ENCODE measurements at places on chromosomes 5 and 9. TPM values are rescaled to one million over a fixed set of nuclear protein-coding genes. Genes with fewer than 3 reads are reported as not detected.

- no peak overlapping the region for H3K4me3 ChIP-seq
- no peak overlapping the region for H3K27ac ChIP-seq
- H3K27me3 ChIP-seq: no peaks in the 10 kb centered on the region
- DNase-seq: peak; percentile 16
- H3K36me3 ChIP-seq: no peaks in the 10 kb centered on the region
Measured at GRCh38 chr5:80976985-80977384, 16.8 kb downstream of the RASGRF2 start.

The FOXD4 gene
- total RNA-seq: 0.26 TPM

The NIPAL4 gene
- total RNA-seq: 0.17 TPM

GRCh38 chr9:99971410-99971809 is 65.0 kb downstream of the STX17 start:
- H3K4me3 ChIP-seq: no peak overlapping the region
- H3K4me1 ChIP-seq: no peaks in the 10 kb centered on the region
- no peak for DNase-seq
- H3K27ac ChIP-seq: no peak overlapping the region
- H3K27me3 ChIP-seq: no peaks in the 10 kb centered on the region

The SNCAIP gene
- 5.1 TPM for total RNA-seq

- no peak for DNase-seq
- no peaks in the 10 kb centered on the region for H3K36me3 ChIP-seq
- peaks cover 4% of the 10 kb centered on the region for H3K4me1 ChIP-seq
- H3K27ac ChIP-seq: peak overlapping the region; percentile 80
- peak overlapping the region; percentile 69 for H3K4me3 ChIP-seq
Measured at GRCh38 chr5:140109018-140109758, 4.7 kb upstream of the PURA start.

DNA sequence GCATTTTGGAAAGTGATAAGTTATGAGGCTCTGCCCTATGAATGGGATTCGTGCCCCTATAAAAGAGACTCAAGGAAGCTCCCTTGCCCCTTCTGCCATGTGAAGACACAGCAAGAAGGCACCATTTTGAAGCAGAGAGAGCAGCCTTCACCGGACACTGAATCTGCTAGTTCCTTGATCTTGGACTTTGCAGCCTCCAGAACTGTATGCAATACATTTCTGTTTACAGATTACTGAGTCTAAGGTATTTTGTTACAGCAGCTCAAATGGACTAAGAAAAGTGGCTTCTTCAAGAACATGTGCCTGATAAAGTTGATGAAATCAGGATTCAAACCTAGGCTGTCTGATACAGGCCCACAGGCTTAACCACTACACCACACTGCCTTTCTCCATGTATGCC is 131.6 kb upstream of the MAP3K1 start:
- DNase-seq: no peak
- peaks cover 2% of the 10 kb centered on the region for H3K4me1 ChIP-seq
- H3K4me3 ChIP-seq: no peak overlapping the region
- no peak overlapping the region for H3K27ac ChIP-seq

DNA sequence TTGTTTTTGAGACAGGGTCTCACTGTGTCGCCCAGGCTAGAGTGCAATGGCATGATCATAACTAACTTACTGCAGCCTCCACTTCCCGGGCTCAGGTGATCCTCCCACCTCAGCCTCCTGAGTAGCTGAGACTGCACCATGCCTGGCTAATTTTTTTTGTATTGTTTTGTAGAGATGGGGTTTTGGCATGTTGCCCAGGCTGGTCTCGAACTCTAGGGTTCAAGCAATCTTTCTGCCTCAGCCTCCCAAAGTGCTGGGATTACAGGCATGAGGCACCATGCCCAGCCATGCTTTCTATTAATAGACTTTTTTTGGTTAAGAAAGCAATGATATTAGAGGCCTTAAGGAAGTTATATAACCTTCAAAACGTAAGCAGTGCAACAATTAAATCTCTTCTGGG is 23.3 kb downstream of the CLTA start:
- DNase-seq: no peak
- H3K4me3 ChIP-seq: no peak overlapping the region
- H3K36me3 ChIP-seq: peaks cover 24% of the 10 kb centered on the region
- H3K27ac ChIP-seq: no peak overlapping the region
- H3K27me3 ChIP-seq: no peaks in the 10 kb centered on the region

The RASGRF2 gene
- 12.1 TPM for total RNA-seq

- no peaks in the 10 kb centered on the region for H3K27me3 ChIP-seq
- H3K4me3 ChIP-seq: no peak overlapping the region
- peak; percentile 10 for DNase-seq
- peaks cover 9% of the 10 kb centered on the region for H3K4me1 ChIP-seq
- H3K27ac ChIP-seq: no peak overlapping the region
Measured at GRCh38 chr5:126004636-126005035, 418.6 kb upstream of the GRAMD2B start.

DNA sequence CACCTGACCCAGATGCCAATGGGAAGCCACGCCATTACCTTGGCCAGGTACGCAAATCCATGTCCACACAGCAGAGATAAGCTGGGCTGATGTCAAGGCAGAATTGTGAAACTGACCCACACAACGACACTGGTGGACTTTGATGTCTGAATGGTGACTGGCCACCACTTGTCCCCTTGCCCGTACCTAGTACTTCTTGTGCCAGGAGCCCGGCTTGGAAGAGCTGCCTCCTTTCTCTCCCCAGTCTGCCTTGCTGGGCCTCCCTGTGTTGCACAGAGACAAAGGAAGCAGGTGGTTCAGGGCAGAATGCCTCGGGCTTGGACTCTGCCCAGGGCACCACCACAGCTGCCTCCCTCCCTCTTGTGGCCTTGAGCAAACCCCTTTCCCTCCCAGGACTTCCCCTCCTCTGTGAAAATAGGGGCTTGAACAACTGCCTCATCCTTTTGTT is 23.3 kb downstream of the PTGES2 start:
- H3K36me3 ChIP-seq: peaks cover 66% of the 10 kb centered on the region
- H3K27me3 ChIP-seq: no peaks in the 10 kb centered on the region
- H3K4me1 ChIP-seq: peaks cover 16% of the 10 kb centered on the region
- no peak overlapping the region for H3K27ac ChIP-seq
- H3K4me3 ChIP-seq: no peak overlapping the region
